ENCODE measurements at places on chromosomes 7 and 10.
A peak's percentile ranks its signal among the peaks of the same experiment; 100 is the strongest.

DNA sequence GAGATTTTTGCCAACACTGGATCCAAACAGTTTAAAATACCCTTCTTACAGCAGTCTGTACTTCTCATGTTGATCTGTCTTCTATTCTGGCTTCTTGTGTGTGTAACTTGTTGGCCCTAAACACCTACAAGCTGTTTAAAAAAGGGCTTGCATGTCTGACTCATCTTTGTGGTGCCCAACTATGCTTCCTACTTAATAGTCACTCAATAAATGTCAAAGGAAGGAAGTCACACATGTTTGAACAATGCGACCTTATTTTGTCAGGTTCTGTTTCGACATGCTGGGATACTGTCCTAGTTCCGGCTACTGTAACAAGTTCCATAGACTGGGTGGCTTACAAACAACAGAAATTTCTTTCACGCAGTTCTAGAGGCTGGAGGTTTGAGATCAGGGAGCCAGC lies 9.4 kb upstream of the GRK5 start:
- DNase-seq: no peak

- DNase-seq: no peak
These were observed 383 bp upstream of the R3HCC1L start for GRCh38 chr10:98134117-98134430.

DNA sequence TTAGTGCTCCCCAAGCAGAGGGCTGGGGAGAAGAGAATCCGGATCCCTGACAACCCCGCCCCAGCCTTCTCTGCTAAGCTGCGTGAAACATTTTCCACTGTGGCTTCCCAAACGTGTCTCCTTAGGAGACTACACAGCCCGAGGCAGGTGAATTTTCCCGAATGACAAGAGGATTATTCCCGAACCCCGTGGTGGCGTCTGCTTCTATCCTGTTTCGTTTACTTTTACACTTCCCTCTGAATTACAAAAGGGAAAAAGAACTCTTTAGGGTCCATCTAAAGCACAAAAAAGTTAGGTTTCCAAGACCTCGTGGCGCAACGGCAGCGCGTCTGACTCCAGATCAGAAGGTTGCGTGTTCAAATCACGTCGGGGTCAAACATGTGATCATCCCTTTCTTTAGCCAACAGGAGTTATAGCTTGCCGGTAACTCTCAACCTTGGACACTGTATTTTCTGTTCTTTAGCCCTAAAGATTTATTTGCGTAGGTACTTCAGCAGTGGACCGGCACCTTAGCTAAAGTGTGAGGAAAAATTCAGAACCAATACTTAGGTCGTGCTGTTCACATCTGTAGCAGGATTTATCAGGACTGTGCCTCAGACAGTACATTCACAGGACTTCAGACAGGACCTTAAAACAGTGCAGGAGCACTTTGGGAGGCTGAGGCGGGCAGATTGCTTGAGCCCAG lies 3.2 kb upstream of the ZNF789 start:
- peak; percentile 68 for DNase-seq

- DNase-seq: no peak
These were observed 177.9 kb downstream of the TNS3 start for GRCh38 chr7:47404010-47404409.

DNA sequence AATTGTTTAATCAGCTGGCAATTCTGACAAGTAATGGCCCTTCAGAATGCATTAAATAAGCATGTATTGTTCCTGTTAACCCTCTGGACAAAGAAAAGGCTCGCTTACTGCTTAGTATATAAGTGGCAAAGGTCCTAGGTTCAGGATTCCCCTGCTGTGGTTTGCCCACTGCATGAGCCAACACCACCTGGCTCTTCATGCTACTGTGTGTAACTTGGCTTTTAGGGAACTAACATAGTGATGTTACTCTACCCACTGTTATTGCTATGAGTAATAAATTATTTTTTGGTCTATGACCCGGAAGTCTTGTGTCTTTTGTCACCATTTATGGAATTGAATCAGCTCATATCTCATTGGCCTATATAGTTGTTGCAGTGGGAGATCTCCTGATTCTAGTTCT lies 791.7 kb upstream of the PHF14 start:
- DNase-seq: no peak

All from cerebellar cortex (tissue), 1 donor.